ENCODE measurements at places on chromosomes 3 and 15.
A peak's percentile ranks its signal among the peaks of the same experiment; 100 is the strongest.

DNA sequence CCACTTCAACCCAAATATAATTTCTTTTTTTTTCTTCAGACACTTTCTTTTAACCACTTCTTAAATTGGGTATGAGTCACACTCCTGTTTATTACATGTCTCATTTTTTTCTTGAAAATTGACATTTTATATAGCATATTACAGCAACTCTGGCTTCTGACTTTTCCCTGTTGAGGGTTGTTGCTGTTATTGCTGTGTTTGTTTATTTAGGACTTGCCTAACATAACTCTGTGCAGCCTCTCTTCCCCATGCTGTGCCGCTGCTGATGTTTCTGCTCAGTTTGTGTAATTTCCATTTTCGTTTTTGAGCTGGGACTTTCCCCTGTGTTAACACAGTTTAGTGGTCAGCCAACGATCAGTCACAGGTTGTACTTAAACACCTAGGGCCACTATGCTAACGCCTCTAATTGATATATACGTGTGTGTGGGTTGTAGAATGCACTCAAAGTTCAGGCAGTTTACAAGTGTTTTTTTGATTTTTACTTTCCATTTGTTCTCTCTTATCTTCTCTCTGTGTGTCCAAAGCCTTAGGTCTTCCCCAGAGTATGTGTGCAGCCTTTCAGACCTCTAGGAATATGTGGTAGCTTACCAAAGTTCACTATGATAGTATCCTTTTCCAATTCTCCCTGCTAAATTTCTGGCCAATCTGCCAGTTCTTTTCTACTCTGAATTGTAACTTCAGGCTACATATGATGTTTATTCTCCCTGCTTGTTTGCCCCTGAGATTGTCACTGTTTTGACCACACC is 337.2 kb downstream of the ZBTB20 start:
- DNase-seq = no peak

GRCh38 chr3:111910806-111911205 is 51.7 kb downstream of the PHLDB2 start:
- no peak for DNase-seq

GRCh38 chr3:15645246-15645645 is 43.7 kb downstream of the BTD start:
- no peak for DNase-seq

GRCh38 chr15:77057685-77058084 is 13.2 kb downstream of the TSPAN3 start:
- no peak for DNase-seq

DNA sequence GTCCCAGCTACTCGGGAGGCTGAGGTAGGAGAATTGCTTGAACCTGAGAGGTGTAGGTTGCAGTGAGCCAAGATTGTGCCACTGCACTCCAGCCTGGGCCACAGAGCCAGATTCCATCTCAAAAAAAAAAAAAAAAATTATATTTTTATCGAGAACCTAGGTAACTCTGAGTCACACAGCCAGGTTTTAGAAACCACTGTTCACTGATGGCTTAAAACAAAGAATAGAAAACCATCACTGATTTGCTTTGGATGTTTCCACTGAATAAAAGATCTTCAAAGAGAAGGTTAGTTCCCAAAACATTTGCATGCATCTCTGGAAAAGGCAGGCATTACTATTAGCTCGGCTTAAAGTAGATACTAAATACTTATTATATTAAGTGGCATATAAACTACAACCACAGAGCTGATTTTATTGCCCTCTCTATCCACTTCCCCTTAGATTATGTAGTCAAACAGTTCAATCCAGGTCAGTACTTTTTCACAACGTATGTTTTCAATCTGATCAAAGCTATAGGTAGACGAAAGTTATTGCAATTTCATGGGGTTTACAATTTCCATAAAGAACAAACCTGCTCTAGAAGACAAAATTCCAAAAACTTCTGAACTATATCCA is 1.4 kb downstream of the B4GALT4 start:
- DNase-seq = no peak

- DNase-seq = no peak
These were observed 73.9 kb downstream of the PRICKLE2 start for GRCh38 chr3:64151342-64151871.

GRCh38 chr3:80994085-80994665 is 767.3 kb downstream of the GBE1 start:
- DNase-seq = no peak

DNA sequence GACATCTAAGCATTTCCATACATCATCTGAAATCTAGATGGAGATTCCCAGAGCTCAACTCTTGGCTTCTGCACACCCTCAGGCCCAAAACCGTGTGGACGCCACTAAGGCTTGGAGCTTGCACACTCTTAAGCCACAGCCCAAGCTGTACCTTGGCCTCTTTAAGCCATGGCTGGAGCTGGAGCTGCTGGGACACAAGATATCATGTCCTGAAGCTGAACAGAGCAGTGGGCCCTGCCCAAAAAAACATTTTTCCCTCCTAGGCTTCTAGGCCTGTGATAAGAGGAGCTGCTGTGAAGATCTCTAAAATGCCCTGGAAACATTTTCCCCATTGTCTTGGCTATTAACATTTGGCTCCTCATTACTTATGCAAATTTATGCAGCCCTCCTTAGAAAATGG is 188.7 kb upstream of the MBNL1 start:
- no peak for DNase-seq

DNA sequence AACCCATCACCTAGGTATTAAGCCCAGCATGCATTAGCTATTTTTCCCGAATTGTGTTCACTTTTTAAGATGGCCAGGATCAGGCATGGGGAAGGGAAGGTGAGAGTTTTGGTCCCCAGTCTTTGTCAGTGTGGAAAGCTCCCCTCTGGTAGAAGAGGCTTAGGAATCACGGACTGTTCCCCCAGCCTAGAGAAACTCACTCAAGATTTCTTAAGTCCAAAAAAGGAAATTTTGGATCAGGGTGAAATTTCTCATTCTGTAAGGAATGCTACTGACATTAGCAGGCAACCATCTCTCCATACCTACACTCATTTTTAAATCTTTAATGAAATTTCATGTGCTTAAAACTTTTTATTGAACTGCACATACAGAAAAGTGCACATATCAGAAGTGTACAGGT is 70.3 kb upstream of the GALNT15 start:
- DNase-seq = no peak

- no peak for DNase-seq
These were observed 201.7 kb upstream of the PFN2 start for GRCh38 chr3:150172356-150172755.

- DNase-seq = no peak
These were observed 81.2 kb downstream of the TLE3 start for GRCh38 chr15:70016511-70016994.

DNA sequence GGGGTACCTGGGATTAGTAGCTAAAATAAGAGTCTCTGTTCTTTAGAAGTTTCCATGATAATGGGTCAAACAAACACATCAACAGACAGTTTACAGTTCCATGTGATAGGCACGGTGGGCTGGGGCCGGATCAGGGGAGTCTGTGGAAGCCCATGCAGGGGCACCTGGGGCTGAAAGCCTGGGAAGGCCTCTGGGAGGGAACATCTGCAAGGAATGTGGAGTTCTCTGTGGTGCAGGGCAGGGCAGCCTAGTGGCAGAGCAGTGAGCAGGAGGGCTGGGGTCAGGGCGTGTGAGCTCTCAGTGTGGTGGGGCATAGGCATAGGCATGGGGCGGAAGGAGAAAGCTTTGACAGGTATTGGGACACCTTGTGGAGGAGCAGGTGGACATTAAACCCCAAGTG is 207.7 kb upstream of the TRIM42 start:
- DNase-seq = no peak

DNA sequence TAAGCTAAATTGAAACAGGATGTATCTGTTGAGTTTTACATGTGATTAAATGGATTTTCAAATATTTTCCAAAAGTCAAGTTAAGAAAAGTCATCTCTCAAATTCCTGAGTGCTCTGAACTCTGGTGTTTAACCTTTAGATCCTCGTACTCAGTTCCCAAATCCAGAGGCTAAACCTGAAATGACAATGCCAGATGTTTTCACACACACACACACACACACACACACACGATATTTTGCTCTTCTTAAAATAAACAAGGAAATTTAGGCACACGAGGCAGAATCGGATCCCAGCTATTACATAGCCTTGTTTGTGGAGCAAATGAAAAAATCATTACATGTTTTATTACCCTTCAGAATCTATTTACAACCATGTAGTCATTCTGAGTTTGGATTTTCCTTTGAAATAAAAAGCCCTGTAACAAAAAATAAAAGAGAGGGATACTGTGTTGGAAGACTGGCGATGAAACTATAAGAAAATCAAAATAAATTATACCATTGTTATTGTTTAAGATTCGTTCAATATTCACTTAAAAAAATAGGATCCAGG is 20.6 kb upstream of the UBE2E1 start:
- no peak for DNase-seq

GRCh38 chr15:43776101-43776717 is 557 bp downstream of the ELL3 start:
- DNase-seq = peak; percentile 28

- no peak for DNase-seq
These were observed 32.2 kb downstream of the TXNRD3 start for GRCh38 chr3:126622694-126623093.

- DNase-seq = no peak
These were observed 45.7 kb downstream of the CD86 start for GRCh38 chr3:122100591-122101463.

DNA sequence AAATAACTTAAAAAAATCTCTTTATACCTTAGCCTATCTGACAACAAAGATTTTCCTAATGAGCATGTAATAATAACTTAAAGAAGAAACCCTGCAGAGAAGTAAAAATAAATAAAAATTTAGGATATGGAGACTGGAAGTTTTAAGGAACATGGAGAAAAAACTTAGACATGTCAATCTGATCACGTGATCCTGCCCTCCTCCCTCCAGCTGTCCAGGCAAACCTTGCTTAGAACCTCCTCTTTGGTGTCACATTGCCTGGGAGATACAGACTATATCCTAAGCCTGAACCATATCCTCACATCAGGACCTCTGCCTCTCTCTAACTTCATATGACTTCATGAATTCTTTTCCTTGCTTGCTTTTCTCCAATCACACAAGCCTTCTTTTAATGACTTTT is 275.5 kb downstream of the CNTN3 start:
- no peak for DNase-seq

DNA sequence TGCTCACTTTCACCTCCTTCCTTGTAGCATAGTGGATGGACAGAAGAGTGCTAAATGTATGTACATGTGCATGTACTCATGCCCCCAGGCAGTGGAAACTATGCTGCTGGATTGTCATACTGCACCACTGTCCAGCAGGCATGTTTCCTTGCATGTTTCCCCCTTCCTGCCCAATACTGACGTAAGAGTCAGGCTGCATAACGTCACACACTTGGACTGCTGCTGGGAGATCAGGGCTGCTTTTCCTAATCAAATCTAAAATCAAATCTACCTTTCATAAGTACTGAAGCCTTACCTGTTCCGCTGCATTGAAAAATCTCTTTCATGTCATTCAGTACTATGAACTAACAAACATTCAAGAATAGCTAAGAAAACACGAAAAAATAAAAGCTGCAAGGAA is 67.9 kb upstream of the ROBO1 start:
- no peak for DNase-seq

- no peak for DNase-seq
These were observed 23.4 kb upstream of the MECOM start for GRCh38 chr3:169686874-169687273.

DNA sequence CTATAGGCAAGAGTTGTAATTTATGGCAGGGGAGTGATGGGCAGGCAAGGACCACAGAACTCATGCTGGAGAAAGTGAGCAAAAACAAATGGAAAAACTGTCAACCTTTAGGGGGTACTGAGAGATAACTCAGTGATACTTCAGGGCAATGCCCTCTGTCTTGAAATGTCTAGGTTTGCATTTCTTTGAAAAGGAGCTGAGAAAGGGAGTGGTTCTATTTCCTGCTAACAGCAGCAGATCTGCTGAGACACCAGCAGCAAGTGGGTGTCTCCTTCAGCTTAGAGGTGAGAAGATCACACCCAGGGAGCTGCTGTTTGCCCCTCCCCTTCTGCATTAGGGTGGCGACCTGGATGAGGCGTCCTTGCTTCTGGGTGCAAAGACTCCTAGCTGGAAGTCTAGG is 42.3 kb upstream of the XIRP1 start:
- DNase-seq = no peak

- no peak for DNase-seq
These were observed 1.6 kb upstream of the GCNT3 start for GRCh38 chr15:59609730-59610712.

- no peak for DNase-seq
These were observed 14.4 kb downstream of the ARHGEF3 start for GRCh38 chr3:56787258-56787775.

- DNase-seq = no peak
These were observed 644.1 kb downstream of the RBMS3 start for GRCh38 chr3:29924783-29925561.

GRCh38 chr3:186152889-186153292 is 44.0 kb upstream of the ETV5 start:
- no peak for DNase-seq

- DNase-seq = no peak
These were observed 25.8 kb upstream of the GOLGA6C start for GRCh38 chr15:75232252-75232813.

- peak; percentile 76 for DNase-seq
These were observed at the start of gene MB21D2 for GRCh38 chr3:192917404-192918274. Gene MB21D2 (minus strand): TSS chr3:192917856. CDS start chr3:192917840, 16 bp downstream.

DNA sequence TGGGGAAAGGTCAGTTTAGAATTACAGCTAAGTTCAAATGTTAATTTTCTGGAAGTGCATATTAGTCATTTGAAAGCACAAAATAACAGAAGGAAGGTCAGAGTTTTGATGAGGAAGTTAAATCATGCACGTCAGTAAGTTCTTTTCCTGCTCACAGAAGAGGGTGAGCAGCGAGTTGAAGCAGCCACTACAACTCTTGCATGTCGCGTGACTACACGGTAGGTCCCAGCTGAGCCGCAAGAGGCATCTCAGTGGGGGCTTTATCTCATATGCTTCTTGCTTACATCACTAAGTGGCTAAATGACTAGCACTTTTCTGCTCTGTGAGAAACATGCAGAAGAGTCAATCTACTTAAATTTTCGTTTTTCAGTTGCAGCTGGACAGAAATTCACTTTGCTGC is 21.3 kb upstream of the SEC62 start:
- no peak for DNase-seq

Measured in uterus (tissue), 4 donors.